GM23338 (cell line): ENCODE measurements at places on chromosomes 3 and 15. TPM values are rescaled to one million over a fixed set of nuclear protein-coding genes. Genes with fewer than 3 reads are reported as not detected.

The C3orf49 gene
- total RNA-seq, result not detected in 2 replicates

- H3K36me3 ChIP-seq, result no peaks in the 10 kb centered on the region
- H3K27ac ChIP-seq, result no peak overlapping the region
- H3K4me1 ChIP-seq, result peaks cover 28% of the 10 kb centered on the region
- H3K4me3 ChIP-seq, result no peak overlapping the region
- DNase-seq, result no peak
- no peaks in the 10 kb centered on the region for H3K27me3 ChIP-seq
Measured at GRCh38 chr3:32309654-32310242, 71.3 kb downstream of the CMTM8 start.

DNA sequence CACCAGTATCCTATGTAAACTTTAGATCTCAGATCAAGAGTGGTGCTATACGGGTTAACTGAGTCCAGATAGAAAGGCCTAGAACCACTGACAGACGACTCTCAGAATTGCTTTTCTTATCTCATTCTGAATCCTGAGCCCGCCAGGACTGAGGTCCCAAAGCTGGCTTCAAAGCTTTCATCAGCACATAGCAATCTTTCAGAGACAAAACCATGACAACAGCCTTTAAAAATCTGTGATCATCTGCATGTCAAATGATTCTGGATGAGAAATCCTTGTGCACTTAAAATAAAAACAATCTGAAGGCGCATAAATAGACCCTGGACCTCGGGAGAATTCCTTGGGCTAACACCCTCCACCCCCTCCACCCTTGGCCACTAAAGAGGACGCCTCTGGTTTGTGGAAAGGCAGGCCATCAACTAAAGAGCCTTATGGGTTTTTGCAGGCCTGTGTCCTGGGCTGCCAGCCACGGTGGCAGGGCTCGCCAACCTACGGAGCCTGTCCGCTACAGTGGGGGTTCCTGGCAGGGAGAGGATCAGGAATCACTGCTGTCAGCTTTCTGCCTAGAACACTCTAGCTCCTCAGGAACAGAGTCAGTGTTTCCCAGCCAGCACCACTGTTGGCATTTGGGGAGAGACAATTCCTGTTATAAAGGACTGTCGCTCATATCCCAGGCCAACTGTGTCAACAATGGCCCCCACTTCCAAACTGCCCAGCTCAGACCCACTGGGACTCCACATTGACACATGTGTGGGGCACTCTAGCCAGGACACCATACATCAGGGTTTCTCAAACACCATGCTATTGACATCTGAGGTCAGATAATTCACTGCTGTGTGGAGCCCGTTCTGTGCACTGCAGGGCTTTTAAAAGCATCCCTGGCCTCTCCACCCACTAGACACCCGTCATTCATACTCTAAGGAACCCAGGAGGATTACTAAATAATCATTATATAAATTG, 20.2 kb downstream of the TLE3 start:
- peaks cover 13% of the 10 kb centered on the region for H3K36me3 ChIP-seq
- peaks cover 29% of the 10 kb centered on the region for H3K4me1 ChIP-seq
- no peak overlapping the region for H3K4me3 ChIP-seq
- no peak for DNase-seq
- H3K27me3 ChIP-seq, result no peaks in the 10 kb centered on the region

The LRRK1 gene
- 2.6 and 4.4 TPM in 2 replicates for total RNA-seq

DNA sequence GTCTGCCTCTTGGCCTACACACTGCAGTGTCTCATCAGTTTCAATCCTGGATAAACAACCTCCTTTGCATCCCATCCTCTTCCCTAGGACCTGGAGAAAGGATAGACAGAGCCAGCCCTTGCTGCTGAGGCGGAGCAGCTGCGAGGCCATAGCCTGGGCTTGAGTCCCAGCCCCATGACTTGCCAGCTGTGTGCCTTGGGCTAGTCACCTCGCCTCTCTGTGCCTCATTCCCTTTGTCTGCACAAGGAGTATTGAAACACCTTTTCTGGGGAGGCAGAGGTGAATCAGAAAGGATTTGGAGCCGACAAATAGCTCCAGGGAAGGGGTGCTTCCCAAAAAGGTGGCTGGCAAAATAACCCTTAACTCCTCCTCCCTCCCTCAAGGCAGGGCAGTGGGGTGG, 65.0 kb upstream of the SLC6A1 start:
- no peak overlapping the region for H3K27ac ChIP-seq
- no peak overlapping the region for H3K4me3 ChIP-seq
- H3K4me1 ChIP-seq, result no peaks in the 10 kb centered on the region
- H3K27me3 ChIP-seq, result no peaks in the 10 kb centered on the region

- H3K4me3 ChIP-seq, result no peak overlapping the region
- no peaks in the 10 kb centered on the region for H3K27me3 ChIP-seq
- no peaks in the 10 kb centered on the region for H3K4me1 ChIP-seq
- no peak for DNase-seq
- no peak overlapping the region for H3K27ac ChIP-seq
Measured at GRCh38 chr3:191919491-191920026, 458.6 kb downstream of the PYDC2 start.

DNA sequence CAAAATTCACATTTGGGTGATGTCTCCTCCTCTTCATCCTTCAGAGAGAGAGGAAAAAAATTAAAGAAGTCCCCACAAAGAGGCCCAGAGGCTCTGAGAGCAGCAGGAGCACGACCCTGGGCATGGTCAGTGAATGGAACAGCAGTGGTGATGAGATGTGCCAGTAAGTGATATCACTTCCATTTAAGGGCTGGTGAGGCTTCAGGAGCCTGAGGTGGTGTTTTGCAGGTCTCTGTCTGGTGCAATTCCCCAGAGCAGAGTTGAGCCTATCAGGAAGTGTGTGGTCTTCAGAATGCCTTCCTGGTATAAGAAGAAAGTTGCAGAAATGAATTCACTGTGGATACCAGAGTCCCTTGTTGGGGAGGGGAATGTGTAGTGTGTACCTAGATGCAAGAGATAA, 21.4 kb downstream of the ERICH6 start:
- no peak overlapping the region for H3K27ac ChIP-seq
- H3K27me3 ChIP-seq, result no peaks in the 10 kb centered on the region
- H3K36me3 ChIP-seq, result no peaks in the 10 kb centered on the region

DNA sequence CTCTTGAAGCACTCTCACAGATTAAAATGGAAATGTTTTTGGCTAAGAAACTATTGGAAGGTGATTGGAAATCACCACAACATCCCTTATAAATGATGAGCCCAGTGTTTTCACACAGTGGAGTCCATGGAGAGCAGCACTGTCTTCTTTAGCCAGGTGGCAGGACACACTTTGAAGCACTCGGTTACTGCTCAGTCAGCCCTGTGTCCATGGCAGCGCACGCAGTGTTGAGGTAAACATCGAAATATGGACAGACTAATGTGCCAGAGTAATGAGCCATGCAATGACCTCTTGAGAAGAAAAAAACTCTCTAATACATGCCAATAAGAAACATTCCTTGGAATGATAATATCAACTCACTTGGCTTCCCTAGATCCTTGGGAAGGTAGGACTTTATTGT, 66.6 kb downstream of the TGFBR2 start:
- DNase-seq, result no peak
- peaks cover 5% of the 10 kb centered on the region; the same call in 1 of the 2 replicates for H3K4me1 ChIP-seq
- peaks cover 36% of the 10 kb centered on the region for H3K36me3 ChIP-seq
- H3K4me3 ChIP-seq, result no peak overlapping the region
- H3K27ac ChIP-seq, result no peak overlapping the region

GRCh38 chr15:91116113-91117067, 16.3 kb downstream of the SV2B start:
- no peaks in the 10 kb centered on the region for H3K36me3 ChIP-seq
- H3K27ac ChIP-seq, result no peak overlapping the region
- no peak for DNase-seq
- no peak overlapping the region for H3K4me3 ChIP-seq
- peaks cover 6% of the 10 kb centered on the region for H3K4me1 ChIP-seq

GRCh38 chr3:3201611-3202010, 22.1 kb upstream of the CRBN start:
- no peaks in the 10 kb centered on the region for H3K36me3 ChIP-seq
- H3K27ac ChIP-seq, result no peak overlapping the region
- no peak for DNase-seq
- no peak overlapping the region for H3K4me3 ChIP-seq
- H3K4me1 ChIP-seq, result no peaks in the 10 kb centered on the region
- H3K27me3 ChIP-seq, result no peaks in the 10 kb centered on the region

GRCh38 chr15:65533057-65533756, 2.9 kb downstream of the HACD3 start:
- no peak overlapping the region for H3K27ac ChIP-seq
- H3K36me3 ChIP-seq, result no peaks in the 10 kb centered on the region
- H3K4me3 ChIP-seq, result peak overlapping the region; percentile 90
- no peak for DNase-seq
- H3K27me3 ChIP-seq, result no peaks in the 10 kb centered on the region

GRCh38 chr3:170483485-170484262, 65.0 kb downstream of the CLDN11 start:
- H3K4me1 ChIP-seq, result peaks cover 8% of the 10 kb centered on the region; the same call in 1 of the 2 replicates
- H3K27me3 ChIP-seq, result no peaks in the 10 kb centered on the region
- H3K27ac ChIP-seq, result no peak overlapping the region
- peak; percentile 44 for DNase-seq
- no peak overlapping the region for H3K4me3 ChIP-seq
- H3K36me3 ChIP-seq, result no peaks in the 10 kb centered on the region

The PIERCE2 gene
- 3.8 TPM in 1 of 2 replicates, not detected in the other for total RNA-seq

The ALDH1A3 gene
- total RNA-seq, result 19.8 and 27.9 TPM in 2 replicates

DNA sequence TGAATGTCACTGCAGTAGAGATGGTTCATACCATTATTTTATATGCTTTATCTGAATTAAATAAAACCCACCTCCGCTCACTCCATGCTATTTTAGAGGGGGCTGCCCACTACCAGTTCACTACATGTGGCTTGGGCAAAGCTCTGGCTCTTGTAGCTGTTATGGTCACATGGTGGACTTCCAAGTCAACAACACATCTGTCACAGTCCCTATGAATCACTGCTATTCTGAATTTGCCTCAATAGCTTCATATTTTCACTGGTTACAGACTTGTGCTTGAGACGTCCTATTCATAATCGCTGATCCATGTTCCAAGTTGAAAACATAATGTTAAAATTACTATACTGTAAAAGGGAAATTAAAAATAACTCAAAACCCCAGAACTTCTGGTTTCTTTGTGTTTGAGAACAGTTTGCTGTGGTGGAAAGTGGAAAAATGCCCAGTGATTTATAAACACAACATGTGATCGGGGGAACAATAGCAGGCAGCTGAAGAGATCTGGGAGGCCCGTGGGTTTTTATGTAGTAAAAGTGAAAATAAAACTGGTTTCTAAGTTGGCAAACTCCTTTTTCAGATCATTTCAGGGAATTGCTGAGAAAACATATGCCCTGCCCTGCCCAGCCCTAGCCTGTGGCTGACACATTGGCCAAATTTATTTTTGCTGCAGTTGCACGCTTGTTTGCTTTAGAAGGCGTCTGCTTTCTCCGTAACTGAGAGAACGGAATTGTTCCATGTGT, 128.8 kb upstream of the PRR23C start:
- no peak overlapping the region for H3K4me3 ChIP-seq
- H3K36me3 ChIP-seq, result peaks cover 3% of the 10 kb centered on the region; the same call in 1 of the 2 replicates
- no peak for DNase-seq
- no peak overlapping the region for H3K27ac ChIP-seq
- H3K27me3 ChIP-seq, result no peaks in the 10 kb centered on the region

The GP9 gene
- total RNA-seq, result not detected in 2 replicates
